ENCODE measurements at places on chromosomes 11 and 22.

DNA sequence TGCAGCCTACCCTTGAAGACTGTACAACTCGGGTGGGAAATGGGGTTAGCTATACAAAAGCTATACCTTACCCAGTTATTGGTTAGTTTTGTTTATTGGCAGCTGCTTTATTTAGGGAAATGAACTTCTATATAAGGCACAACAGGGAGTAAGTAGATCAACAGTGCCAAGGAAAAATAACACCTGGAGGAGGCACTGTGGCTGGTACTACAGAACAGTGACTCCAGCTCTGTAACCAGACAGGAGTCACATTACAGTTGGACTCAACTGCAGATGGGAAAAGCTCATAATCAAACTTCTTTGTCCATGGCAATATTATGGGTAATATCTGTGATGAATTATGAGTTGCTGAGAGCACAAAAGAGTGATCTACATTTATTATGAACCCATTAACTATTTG lies 14.0 kb downstream of the P4HA3 start:
- no peak for DNase-seq

DNA sequence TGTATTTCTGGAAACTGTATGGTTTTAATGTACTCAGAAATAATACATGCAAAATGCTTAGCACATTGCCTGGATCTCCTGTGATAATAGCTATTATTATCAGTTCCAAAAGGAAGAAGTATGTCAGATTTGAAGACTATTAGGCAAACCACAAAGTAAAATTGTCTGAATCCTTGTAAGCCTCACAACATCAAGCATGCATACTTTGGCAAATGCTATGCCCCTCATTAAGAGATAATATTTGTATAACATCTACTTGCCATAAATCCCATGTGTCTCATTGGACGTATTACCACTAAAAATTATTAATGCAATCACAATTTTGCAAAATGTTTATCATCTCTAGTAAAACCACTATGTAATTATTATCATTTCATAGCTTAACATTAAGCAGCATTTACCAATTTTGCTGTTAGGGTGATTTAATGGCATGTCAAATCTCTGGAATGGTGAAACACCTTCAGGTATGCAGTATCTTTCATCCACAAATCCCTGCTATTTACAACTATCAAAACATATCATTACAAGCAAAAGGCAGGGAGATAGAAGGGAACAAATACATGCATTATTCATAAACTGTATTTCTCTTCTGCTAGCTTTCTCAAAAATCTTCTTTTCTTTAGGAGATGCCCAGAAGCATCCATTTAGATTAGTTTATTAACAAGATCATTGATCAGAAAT lies 974.6 kb upstream of the RAG2 start:
- DNase-seq: no peak

- no peak for DNase-seq
Observed at GRCh38 chr11:34787895-34788294, 128.3 kb downstream of the APIP start.

DNA sequence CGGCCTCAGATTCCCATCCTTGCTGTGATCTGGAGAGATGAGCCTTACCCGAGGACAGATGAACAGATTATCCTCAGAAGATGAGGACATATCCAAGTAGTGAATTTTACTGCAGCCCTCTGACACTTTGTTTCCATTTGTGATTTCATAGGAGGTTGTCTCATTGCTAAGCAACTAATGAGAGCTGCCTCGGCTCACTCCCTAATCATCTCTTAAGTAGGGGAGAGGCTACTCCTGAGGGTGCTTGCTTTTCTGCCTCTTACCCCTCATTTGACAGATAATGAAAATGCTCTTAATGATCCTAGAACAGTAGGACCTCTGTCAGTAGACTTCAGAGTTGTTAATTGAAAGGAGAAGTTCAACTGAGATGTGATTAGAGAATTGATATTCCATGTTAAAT lies 150.9 kb downstream of the TBC1D22A start:
- no peak for DNase-seq

- no peak for DNase-seq
Observed at GRCh38 chr11:87081358-87081757, 43.6 kb downstream of the TMEM135 start.

DNA sequence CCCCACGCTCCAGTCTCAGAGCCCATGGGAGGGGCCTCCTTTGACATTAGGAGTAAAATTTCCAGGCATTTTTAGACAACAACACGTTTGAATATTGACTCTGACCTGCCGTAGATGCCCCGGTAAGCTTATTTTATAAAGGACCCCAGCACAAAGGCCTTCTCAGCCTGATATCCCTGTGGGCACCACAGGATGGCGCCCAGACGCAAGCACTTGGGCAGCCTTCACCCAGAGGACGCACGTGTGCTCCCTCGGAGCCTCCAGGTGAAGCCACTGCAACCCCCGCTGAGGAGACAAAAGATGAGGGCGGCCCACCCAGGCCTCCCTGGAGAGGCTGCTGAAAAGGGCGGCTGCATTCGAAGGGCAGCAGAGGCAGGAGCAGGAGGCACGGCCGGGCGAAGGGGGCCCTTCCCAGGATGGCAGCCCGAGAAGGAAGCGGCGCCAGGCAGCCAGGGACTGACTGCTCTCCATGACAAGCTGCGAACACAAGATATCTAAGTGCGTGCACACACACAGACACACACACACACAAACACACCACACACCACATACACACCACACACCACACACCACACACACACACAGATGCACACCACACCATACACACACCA lies 15.2 kb upstream of the TH start:
- DNase-seq: peak; percentile 39

- no peak for DNase-seq
Observed at GRCh38 chr11:115557681-115558080, 53.5 kb upstream of the CADM1 start.

- no peak for DNase-seq
Observed at GRCh38 chr11:76661306-76661751, 9.2 kb downstream of the LRRC32 start.

- DNase-seq: no peak
Observed at GRCh38 chr11:94786264-94787126, 18.3 kb downstream of the AMOTL1 start.

DNA sequence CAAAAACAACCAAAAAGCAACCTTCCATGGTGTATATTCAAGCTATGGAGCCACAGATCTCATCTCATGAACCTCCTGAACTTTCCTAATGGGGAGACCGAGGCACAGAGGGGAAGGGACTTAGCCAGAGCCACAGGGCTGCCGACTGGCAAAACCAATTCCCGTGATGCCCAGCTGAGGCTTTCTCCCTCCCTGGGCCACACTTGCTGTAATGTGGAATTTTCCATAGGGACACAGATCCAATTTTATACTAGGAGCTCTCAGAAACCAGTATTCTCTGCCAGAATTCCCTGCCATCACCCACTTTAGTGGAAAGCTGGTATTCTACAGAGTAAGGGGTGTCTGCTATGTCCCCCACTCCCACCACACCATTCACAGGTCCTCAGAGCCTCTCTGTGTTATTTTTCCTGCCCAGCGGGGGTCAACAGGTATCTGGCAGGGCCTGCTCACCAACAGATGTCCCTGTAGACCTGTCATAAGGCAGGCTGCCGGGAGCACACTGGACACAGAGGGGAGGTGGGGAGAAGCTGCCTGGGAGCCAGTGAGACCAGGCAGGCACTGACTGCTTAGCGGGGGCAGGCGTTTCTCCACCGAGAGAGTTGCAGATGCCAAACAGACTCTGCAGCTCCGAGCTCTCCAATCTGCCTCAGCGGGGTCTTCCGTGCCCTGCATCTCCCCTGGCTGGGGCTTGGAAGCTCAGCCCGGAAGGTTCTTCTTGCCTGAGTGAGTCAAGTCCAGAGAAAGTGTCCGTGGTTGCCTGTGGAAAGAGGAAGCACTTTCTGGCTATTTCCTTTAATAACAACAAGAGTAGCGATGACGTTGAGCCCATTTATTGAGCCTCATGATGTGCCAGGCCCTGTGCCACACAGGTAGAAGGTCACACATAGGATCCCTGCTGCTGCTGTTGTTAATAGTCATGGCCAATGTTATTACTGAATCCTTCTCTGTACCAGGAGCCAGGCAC lies 26.3 kb downstream of the RPS6KA4 start:
- DNase-seq: no peak

DNA sequence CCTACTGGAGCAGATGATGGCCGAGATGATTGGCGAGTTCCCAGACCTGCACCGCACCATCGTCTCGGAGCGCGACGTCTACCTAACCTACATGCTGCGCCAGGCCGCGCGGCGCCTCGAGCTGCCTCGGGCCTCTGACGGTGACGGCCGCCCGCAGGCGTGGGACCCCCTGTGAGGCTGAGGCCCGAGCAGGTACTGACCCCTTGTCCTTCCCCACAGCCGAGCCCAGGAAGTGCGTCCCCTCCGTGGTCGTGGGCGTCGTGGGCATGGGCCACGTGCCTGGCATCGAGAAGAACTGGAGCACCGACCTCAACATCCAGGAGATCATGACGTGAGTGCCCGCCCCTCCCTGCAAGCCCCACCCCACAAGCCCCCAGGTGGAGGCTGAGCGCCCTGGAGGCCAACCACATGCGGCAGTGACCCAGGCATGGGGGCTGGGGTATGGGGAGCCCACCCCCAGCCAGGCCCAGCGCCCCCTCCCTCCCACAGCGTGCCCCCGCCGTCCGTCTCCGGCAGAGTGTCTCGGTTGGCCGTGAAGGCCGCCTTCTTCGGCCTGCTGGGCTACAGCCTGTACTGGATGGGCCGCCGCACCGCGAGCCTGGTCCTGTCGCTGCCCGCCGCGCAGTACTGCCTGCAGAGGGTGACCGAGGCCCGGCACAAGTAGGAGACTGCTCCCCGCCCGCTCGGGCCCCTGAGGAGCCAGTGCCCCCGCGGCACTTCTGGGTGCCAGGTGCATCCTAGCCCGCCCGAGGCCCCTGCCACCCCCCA lies 2.8 kb upstream of the SELENOO start:
- DNase-seq: no peak

DNA sequence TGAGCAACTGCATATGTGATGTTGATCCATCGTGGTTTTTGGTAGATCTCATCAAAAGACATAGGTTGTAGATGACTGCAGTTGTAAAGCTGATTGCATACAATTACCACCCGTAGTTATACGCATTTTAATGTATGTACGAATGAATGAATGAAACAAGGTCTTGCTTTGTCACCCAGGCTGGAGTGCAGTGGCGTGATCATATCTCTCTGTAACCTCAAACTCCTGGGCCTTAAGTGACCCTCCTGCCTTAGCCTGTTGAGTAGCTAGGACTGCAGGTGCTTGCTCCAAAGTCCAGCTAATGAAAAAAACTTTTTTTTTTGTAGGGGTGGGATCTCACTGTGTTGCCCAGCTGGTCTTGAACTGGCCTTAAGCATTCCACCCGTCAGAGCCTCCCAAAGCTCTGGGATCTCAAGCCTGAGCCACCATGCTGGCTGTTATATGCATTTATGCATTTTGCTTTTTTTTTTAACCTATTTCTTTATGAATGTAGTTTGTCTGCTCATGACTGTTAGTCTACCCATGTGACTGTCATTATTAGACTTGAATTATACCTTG lies 53.5 kb downstream of the PPP6R3 start:
- DNase-seq: no peak

GRCh38 chr22:50403701-50404101 lies 60.6 kb downstream of the PPP6R2 start:
- no peak for DNase-seq

DNA sequence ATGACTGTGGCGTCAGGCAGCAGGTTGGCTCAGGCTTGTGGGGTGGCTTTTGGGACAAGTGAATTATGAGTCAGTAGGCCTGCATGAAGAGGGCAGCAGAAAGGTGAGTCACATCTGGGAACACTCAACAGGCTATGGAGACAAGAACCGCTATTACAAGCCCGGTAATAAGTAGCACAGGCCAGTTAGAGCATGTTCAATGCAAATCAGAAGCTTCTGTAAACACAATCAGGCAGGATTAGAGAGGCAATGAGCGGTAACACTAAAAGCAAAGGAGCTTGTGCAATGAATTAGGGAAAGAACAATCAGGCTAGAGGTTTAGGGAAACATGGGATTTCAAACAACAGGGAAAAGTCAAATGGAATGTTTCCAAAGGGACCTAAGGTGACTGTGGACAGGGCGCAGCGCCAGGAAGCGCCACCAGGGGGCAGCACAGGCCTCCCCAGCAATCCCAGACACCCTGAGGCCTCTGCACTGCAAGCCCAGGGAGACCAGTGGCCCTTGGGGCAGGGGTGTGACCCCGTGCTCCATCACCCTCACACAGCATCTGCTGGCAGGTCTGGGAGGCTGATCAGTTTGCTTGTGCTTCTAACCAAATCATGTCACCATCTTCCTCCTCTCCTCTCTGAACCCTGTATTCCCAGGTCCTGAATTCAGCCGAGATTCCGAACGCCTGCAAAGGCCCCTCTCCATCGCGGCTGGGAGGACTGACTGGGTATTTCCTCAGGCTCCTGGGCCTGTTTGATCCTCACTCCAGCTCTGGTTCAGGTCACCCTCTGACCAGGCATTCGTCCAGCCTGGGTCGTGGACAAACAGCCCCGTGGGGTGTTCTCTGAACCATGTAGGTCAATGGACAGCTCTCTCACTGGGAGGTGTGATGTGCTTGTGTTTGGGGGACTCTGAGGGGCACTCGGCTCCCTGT lies 50.0 kb downstream of the C11orf58 start:
- peak; percentile 5 for DNase-seq

DNA sequence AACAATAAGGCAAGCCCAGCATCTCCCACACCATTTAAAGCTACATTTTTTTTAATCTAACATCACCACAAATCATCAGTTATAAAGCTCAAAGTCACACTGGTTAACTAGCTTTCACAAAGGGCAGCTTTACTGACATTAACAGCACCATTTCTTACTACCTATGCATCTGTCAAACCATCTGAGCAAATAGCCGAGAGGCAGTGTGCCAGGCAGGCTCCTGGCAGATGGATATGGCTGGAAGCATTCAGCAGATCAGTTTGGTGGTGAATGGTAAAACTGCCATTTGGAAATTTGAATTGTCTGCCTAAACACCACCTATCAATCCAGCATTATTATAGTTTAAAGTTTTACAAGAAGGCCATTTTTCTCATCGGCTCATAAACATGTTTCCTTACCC lies 131.2 kb downstream of the TTC28 start:
- DNase-seq: no peak

DNA sequence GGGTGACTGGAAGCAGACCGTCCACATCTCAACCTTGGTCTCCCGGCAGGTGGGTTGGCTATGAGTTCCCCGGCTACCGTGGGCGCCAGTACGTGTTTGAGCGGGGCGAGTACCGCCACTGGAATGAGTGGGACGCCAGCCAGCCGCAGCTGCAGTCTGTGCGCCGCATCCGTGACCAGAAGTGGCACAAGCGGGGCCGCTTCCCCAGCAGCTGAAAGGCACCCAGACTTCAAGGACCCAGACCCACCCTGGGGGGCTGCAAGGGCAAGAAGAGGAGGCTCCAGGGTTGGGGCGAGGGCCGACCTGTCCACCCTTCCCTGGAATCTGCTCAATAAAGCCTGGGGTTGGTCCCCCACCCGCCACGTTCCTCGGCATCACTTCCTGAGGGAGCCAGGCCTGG lies 7.3 kb downstream of the CRYBB3 start:
- DNase-seq: no peak

DNA sequence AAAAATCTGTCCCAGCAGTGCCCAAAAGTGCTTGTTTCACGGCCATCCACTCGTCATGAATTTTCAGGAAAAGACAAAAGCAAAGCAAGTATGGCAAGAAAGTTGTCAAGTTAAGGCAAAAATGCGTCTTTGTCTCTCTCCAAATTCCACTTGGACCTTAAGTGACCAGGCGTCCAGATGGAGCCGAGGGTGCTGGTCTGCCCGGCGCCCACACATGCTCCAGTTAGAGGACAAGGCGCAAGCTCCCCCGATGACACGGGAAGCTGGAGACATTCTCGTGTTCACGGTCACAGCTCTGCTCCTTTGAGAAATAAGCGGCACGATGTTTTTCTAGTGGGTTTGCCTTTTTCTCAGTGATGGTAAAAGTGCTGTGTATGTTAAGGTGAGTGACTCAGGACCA lies 219.0 kb downstream of the BRD1 start:
- DNase-seq: no peak

GRCh38 chr11:106202935-106203620 lies 125.6 kb downstream of the AASDHPPT start:
- DNase-seq: no peak

Measured in effector CD8-positive, alpha-beta T cell (primary cell).